ENCODE measurements at places on chromosomes 7 and 10. TPM values are rescaled to one million over a fixed set of nuclear protein-coding genes. Genes with fewer than 3 reads are reported as not detected.

The CLCN1 gene
- total RNA-seq = not detected

The SLC26A4 gene
- 0.27 TPM for total RNA-seq

The DYNC1I1 gene
- 30.7 TPM for total RNA-seq

The CALHM1 gene
- not detected for total RNA-seq

The SNCG gene
- total RNA-seq = 24.7 TPM

The RAMP3 gene
- total RNA-seq = 33.8 TPM

The ABCC2 gene
- total RNA-seq = 0.05 TPM

The ORC5 gene
- 7.1 TPM for total RNA-seq

The LRCH4 gene
- 29.3 TPM for total RNA-seq

The ASAH2 gene
- 2.0 TPM for total RNA-seq

The ADRB1 gene
- total RNA-seq = 63.1 TPM

The STAG3 gene
- 0.51 TPM for total RNA-seq

The TMEM120A gene
- total RNA-seq = 109 TPM

The ZRANB1 gene
- total RNA-seq = 23.4 TPM

The AQP1 gene
- 284 TPM for total RNA-seq

The HMX2 gene
- total RNA-seq = not detected

The KLF14 gene
- total RNA-seq = 0.08 TPM

The PRPS1L1 gene
- not detected for total RNA-seq

The BLNK gene
- total RNA-seq = 1.4 TPM

The ACHE gene
- 0.73 TPM for total RNA-seq

The GRM8 gene
- total RNA-seq = 0.22 TPM

The FLNC gene
- 905 TPM for total RNA-seq

The AP1S1 gene
- total RNA-seq = 12.8 TPM

The TMEM196 gene
- not detected for total RNA-seq

The NODAL gene
- not detected for total RNA-seq

The SEMA3E gene
- 0.24 TPM for total RNA-seq

The VPS37D gene
- 3.0 TPM for total RNA-seq

The CYP26A1 gene
- not detected for total RNA-seq

The CPVL gene
- total RNA-seq = 50.6 TPM

The GTF2IRD2 gene
- 13.7 TPM for total RNA-seq

The TMEM229A gene
- not detected for total RNA-seq

The CUTC gene
- total RNA-seq = 37.2 TPM

Data from Right ventricle myocardium inferior (tissue), 1 donor.